ENCODE measurements at places on chromosomes 7 and 10.

- no peak for DNase-seq
Observed at GRCh38 chr7:115299397-115300037, 377.6 kb downstream of the MDFIC start.

GRCh38 chr10:67676208-67676825 is 19.7 kb downstream of the CTNNA3 start:
- no peak for DNase-seq

- DNase-seq: no peak
Observed at GRCh38 chr10:10385831-10386230, 631.8 kb upstream of the CELF2 start.

GRCh38 chr7:145151676-145152075 is 315.8 kb upstream of the TPK1 start:
- no peak for DNase-seq

DNA sequence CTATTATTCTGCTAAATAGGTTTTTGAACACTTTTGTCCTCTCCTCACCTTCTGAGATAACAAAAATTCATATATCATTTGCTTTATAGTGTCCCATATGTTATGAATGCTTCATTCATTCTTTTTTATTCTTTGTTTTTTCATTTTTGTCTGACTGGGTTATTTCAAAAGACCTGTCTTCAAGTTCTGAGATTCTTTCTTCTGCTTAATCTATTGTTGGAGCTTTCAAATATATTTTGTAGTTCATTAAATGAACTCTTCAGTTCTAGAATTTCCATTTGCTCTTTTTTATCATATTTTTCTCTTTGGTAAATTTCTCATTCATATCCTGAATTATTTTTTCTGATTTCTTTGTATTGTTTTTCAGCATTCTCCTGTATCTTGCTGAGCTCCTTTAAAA is 53.1 kb upstream of the SCIN start:
- no peak for DNase-seq

DNA sequence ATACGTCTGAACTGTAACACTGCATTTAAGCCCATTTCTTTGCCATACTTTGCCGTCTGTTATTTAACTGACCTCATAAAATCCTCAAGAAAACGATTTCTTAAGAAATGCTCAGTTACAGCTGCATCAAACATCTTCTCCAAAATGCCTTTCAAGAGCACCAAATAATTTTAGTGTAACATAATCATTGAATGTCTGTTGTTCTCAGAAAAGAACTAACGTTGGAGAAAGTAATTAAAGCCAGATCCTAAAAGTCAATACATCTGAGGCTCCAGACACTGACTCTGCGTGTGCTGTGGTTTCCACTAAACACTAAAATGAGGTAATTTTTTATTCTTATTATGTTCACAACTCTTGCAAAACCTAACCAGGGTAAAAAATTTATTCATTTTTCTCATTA is 63.7 kb upstream of the LRRC17 start:
- no peak for DNase-seq
